ENCODE measurements at places on chromosomes 11 and 22.

GRCh38 chr11:125063429-125064043, 431 bp downstream of the SLC37A2 start:
- no peak for DNase-seq

DNA sequence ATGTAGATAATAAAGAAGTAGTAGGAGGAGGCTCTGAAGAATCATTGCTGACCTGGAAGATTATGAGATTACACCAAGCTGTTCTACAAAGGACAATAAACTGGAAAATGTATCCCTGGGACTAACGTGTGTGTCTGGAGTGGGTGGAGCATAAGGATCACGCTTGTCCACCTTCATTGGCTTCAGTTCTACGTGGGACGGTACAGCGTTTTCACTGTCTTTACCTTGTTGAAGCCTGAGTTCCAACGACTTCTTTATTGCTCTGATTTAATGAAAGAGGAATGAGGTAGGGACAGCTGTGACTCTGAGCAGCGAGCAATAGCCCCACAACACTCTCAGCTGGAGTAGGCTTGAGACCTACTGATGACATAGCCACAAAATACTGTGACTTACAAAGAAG, 87.0 kb downstream of the ARHGAP42 start:
- DNase-seq = no peak

- no peak for DNase-seq
These were observed 21.6 kb upstream of the TESMIN start for GRCh38 chr11:68772936-68773335.

DNA sequence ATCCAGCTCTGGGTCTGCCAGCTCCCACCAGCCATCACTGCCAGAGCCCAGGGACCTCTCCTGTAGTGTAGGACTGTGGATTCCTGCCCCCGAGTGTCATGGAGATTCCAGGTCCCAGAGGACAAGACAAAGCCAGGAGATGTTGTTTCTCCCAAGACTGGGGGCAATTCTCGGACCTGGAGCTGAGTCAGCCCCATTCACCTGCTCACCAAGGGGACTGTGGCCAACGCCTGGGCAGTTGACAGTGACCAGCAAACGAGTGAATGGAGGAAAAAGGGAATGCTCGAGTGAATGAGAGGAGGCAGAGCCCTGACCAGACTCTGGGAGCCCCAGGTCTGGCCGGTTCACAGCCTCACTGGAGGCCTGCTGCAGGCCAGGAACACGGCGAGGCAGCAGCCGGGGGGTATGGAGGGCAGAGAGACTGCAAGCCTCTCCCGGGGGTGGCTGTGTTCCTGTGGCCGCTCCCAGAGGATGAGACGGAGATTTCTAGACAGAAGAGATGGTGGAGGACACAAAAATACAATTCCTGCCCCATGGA, 61.3 kb upstream of the PRR5 start:
- no peak for DNase-seq

DNA sequence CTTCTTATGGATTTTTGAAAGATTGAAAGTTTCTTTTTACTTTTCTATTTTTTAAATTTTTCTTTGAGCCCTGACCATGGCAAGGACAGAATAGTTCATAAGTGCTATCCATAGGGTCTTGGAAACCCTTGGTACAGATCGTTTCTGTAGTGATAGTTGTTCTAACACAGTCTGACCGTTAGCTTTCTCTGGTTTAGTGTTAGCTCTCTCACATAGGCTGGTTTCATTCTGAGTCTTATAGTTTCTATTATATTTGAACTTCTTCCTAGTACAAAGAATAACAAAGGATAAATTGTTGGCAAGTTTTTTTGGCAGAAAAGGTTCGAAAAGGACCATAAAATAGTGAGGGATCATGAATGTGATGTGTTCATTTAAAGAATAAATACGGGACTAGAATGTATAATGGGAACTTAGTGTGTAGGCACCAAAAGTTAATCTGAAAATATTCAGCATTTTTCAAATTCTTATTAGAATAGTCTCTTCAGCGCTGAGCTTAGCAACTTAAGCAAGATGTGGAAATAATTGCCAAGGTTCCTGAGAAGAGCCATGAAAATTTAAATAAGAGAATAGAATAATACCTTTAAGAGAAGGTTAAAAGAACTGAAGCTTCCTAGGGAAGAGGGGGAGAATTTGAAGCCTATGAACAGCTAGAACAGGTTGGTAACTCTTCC, 24.1 kb downstream of the FDX1 start:
- DNase-seq = no peak

GRCh38 chr11:130451231-130452019, 3.0 kb downstream of the ADAMTS15 start:
- DNase-seq = no peak

DNA sequence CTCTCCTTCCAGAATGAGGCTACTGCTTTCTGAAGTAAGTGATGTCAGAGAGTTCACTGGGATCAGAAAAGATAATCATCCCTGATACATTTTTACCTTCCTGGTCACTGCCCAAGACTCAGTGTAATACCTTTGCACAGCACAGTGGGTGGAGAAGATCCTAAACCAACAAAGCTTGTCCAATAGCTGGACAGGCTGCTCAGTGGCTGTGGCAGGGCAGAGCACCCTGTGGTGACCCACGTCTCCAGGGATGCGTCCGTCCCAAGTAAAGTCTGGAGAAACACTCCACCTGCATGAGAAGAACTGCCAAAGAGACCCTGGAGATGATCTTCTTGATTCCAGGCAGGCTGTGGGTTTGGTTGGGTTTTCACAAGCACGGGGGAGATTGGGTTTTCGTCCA, 31.0 kb upstream of the TLCD5 start:
- DNase-seq = no peak

GRCh38 chr22:24965822-24966626, 13.5 kb downstream of the KIAA1671 start:
- no peak for DNase-seq

GRCh38 chr11:84740050-84740449, 887.1 kb downstream of the DLG2 start:
- DNase-seq = no peak

- no peak for DNase-seq
These were observed 933 bp downstream of the BRSK2 start for GRCh38 chr11:1390569-1391164.

GRCh38 chr11:69131121-69131566, 24.6 kb upstream of the SMIM38 start:
- DNase-seq = no peak

- no peak for DNase-seq
These were observed 798.1 kb downstream of the OPCML start for GRCh38 chr11:132734217-132734616.

GRCh38 chr22:30305519-30305905, 16.2 kb upstream of the CASTOR1 start:
- DNase-seq = no peak
